NCI-H2081 (cell line): ENCODE measurements at places on chromosomes 4 and X.

- DNase-seq, result no peak
Observed at GRCh38 chrX:138982365-138982764, 270.8 kb upstream of the FGF13 start.

- DNase-seq, result no peak
Observed at GRCh38 chr4:18973296-18973695, 951.7 kb upstream of the LCORL start.

DNA sequence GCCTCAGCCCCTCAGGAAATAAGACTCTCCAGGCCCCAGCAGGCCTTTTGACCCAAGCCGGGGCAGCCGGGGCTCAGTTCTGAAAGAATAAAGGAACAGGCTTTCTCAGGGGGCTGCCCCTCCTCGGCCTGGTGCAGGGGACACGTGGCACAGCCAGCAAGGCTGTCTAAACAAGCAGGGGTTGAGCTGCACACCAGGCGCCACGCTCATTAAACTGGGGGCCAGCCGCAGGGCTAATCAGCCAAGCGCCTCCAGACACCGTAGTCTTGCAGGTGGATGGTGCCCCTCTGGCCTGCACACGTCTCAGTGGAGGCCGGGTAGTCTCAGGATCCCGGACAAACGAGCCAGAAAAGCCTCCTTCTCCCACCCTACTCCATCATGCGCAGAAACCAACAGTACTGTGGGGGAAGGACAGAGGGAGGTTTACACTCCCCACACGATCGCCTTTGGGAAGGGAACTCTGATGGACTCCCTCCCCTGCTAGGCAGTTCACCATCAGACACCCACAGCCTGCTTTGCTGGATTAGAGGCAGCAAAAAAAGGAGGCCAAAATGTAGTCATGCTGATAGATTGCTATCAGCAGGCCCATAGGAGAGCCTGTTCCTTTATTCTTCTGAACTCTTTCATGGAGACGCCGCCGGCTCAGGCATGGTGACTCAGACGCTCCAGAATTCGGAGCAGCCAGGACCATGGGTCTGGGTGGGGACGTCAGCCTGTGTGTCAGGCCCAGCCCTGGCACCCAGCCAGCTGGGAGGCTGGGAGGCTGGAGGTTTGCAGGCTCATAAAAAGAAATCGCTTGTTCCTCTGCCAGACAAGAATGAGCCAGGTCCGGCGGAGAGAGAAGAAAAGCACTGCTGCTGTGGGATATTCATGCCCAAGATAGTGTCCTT, 342.4 kb downstream of the BCOR start:
- no peak for DNase-seq

- no peak for DNase-seq
Observed at GRCh38 chrX:118212817-118213183, 96.2 kb upstream of the KLHL13 start.

DNA sequence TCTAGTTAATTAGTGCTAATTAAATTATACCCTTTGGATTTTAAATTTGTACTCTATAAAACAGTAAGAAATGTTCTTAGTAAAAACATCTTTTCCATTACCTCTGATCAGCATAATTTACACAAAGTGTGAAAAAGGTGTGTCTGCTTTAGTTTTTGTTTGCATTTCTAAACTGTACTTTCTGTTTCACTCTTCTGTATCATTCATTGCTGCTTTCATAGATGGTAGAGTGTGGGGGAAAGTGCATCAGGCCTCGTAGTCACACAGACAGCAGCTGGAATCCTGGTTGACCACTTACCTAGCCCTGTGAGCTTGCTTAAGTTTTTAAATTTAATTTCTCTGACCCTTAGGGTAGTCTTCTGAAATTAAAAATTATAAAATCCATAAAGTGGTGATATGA, 275.4 kb upstream of the PITX2 start:
- no peak for DNase-seq

DNA sequence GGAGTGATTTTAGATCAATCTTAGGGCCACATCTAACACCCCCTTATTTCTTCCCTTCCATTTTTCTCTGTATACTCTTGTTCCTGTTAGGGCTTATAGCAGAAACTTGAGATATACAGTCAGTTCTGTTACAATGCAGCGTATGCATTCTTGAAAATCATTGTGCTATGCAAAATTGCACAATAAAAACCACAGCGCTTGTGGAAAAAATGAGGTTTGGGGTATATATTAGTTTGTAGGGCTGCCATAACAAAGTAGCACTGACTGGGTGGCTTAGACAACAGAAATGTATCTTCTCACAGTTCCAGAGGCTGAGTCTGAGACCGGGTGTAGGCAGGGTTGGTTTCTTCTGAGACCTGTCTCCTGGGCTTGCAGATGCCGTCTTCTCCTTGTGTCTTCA, 59.0 kb downstream of the WWC2 start:
- DNase-seq, result no peak

GRCh38 chr4:6313216-6313615, 43.6 kb downstream of the WFS1 start:
- DNase-seq, result no peak

DNA sequence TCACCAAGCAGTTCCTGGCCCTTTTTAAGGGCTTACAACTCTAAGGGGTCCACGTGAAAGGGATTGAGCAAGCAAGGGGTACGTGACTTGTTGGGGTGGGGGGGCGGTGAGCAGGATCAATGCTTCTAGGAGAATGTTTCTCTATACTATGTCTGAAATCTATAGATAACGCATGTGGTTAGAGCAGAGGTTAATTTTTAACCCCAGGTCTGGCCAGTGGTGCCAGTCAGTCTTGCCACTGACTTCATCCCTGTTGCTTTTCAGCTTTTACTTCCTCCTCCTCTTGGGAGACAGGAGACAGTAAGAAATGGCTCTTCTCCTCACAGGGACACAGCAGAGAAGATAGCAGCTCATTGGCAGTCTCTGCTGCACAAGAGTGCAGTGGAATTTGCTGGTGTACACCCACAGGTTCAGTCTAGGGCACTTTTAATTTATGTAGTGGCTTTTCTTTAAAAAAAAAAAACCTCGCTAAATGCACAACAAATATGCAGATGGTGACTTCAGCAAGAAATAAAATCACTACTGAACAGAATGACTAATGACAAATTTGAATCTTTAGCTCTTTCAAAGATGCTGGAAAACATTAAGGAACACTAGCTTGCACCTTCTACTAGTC, 190.5 kb downstream of the CCNG2 start:
- DNase-seq, result no peak

DNA sequence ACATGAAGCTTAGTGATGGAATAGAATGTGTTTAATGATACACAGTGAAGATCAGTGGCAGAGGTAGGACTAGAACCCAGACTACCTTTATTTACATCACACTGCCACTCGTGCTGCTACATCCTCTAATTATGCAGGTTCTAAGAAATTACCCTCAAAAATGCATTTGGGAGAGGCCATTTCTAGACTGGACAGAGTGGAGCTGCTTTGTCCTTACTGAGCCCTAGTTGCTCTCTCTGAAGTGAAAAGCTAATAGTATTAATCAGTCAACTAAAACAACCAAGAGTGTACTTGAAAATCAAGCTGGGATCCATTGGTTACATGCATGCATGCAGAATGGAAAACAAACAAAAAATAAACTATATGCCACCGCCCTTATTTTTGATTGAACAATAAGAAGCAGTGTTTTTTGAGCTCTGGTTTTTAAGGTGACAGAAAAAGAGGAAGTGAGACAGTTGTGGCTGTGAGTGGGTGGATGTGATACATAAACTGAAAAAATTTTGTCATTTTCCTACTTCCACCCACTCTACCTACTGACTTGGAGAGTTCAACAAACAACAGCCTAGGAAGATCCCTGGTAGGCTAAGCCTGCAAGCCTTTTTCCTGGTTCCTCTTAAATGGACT, 6.8 kb upstream of the VSIG4 start:
- no peak for DNase-seq

DNA sequence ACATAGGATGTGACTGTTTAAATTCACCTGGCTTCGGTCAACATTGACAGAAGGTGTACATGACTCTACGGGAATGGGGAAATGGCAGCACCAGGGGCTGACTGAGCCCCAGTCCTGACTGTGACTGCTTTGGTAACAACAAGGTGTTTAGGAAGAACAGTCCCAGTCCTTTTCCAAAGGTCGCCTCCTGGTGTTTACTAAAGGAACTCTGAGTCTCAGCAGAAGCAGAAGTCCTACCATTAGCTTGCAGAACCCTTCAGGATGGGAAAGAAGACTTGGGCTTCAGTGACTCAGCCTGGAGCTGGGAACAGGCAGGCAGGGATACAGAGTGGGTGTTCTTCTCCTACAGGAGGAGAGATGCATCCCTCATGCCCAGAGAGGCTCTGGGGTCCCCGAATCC, 103.3 kb downstream of the MGST2 start:
- peak; percentile 23 for DNase-seq

DNA sequence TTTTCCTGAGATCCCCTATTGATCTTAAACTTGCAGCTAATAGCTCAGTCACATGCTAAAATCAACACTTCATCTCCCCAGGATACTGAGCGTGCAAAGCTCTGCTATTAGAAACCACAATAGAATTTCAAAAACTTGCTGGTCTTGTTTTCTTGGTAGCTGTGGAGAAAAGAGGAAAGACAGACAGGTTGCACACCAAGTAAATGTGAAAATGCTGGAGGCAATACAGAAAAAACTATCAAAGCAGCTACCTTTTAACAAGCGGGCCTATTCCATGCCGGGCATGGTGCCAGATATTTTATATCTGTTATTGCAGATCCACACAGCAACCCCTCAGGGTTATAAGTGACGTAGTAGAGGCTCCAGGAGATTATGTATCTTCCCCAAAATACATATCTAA, 171.9 kb downstream of the DCTD start:
- peak; percentile 67 for DNase-seq

- DNase-seq, result no peak
Observed at GRCh38 chr4:38857354-38858096, 908 bp upstream of the TLR6 start.

DNA sequence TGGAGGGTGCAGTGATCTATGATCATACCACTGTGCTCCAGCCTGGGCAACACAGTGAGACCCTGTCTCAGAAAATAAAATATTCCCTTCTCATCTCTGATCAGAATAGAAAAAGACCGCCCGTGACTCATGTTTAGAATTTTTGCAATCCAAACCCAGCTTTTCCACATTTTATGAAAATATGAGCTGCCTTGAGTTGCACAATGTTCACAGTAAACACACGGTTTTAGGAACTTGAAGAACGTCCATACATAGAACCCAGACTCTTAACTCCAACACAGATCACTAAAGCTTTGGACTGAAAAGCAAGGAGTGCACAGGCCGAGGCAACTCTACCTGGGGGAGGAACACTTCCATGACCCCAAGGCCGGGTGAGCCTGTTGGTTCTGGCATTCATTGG, 305.0 kb downstream of the TENM3 start:
- no peak for DNase-seq

DNA sequence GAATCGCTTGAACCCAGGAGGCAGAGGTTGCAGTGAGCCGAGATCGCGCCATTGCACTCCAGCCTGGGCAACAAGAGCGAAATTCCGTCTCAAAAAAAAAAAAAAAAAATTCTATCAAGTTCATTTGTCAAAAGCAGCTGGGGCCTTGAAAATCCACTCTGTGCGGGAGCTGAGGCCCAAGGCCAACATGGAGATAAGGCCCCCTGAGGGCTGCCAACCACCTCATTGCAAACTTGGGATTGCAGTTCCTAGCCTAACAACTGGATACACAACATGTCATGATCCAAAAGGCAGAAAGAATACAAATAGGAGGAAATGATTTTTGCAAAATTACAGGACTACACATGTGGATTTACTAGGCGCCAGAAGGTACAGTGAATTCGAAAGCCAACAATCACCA, 22.5 kb upstream of the PRDX4 start:
- DNase-seq, result no peak

- no peak for DNase-seq
Observed at GRCh38 chr4:109303140-109303496, 660 bp upstream of the COL25A1 start.

- DNase-seq, result peak; percentile 47
Observed at GRCh38 chr4:59068722-59069418, 1958.7 kb upstream of the IGFBP7 start.

DNA sequence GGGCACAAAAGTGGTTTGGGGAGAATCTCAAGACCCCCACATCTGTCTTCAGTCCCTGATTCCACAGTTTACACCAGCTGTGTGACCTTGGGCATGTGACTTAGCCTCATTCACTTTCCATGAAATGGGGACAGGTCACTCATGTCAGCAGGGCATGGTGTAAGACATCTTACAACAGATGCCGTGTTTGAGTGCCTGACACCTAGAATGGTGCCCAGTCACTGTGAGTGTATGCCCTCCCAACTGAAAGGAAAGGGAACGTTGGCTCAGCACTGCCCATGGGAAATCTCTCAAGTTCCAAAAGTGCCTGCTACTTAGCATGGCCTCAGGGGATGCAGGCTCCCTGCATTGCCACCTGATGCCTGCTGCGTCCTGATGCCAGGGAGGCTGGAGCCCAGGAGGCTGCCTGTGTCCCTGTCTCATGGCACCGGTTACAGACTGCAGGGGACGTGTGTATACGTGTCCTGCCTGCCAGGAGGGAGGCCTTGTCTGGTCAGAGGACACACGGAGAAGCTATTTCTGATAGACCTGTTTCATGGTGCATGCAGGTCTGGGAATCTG, 32.2 kb downstream of the RNF4 start:
- DNase-seq, result no peak

DNA sequence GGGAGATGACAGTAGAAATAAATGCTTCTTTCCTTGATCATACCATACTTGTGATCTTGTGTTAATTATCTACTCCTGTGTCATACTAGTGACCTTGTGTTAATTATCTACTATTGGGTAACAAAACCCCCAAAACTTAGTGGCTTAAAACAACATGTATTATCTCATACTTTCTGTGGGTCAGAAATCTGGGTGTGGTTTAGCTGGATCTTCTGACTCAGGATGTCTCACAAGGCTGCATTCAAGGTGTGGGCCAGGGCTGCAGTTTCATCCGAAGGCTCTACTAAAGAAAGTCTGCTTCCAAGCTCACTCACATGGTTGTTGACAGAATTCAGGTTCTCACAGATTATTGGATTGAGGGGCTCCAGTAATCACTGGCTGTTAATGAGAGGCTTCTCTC, 70.3 kb upstream of the NDP start:
- no peak for DNase-seq

GRCh38 chrX:34638116-34638515, 19.0 kb downstream of the TMEM47 start:
- peak; percentile 44 for DNase-seq

DNA sequence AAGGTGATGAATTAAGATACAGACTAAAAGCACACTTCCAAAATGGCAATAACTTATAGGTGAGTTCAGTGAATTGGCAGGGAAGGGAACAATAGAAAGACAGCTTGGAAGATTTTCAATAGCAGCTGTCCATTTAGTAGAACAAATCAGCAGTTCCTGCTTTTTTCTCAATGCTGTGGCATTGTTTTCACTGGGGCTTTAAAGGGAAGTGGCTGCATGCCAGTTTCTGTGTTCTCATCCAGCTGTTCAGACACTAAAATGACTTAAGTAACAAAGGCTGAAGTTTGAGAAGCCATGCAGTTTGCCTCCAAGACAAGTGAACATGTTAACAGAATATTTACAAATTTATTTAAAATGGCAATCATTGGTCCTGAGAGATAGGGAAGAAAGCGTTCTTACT, 291.9 kb downstream of the FAM47A start:
- peak; percentile 72 for DNase-seq

DNA sequence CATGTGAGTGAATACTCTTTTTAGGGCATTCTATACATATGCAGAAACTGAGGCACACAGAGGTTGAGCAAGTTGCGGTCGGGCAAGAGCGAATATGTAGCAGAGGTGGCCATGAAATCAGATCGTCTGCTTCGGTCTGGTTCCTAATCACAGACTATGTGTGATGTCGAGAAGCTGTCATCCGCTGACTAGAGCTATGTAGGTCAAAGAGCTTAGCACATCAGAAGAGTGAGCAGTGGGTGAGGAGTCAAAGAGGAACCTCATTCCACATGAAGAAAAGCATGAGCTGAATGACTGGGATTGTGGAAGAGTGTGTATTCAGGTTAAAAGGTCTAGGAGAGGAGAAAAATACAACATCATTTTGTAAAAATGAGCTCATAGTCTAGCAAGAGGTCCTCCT, 19.0 kb downstream of the GAB3 start:
- no peak for DNase-seq
